Stimulated activated CD4-positive, alpha-beta T cell treated with anti-CD3 and anti-CD28 coated beads, Interleukin-4, amount 100 ng/mL, for 24 hours (primary cell): ENCODE measurements at places on chromosomes 2 and 18.

DNA sequence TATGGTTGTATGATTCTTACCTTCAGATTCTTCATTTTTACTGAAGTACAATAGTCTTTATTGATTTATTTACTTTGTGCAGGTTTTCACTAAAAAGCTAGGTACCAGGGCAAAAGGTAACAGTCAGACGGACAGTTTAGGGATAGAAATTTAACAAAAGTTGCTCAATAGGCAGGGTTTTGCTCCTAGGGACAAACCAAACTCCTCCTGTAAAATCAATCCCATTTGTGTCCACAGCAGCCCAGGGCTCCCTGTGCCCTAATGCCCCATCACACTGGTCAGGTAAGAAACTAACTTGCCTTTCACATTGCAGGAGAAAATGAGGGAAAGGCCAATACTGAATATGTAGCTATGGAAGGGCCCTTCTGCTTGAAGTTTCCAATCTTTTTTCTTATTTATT lies 410.9 kb downstream of the EPHA4 start:
- DNase-seq, result no peak

GRCh38 chr2:158893026-158893425 lies 75.4 kb upstream of the TANC1 start:
- no peak for DNase-seq

- DNase-seq, result no peak
Observed at GRCh38 chr18:35618696-35619095, 37.2 kb downstream of the GALNT1 start.

- DNase-seq, result peak; percentile 58
Observed at GRCh38 chr2:20350041-20350712, 467 bp downstream of the PUM2 start.

- DNase-seq, result no peak
Observed at GRCh38 chr2:26477126-26477910, 606 bp downstream of the OTOF start.

DNA sequence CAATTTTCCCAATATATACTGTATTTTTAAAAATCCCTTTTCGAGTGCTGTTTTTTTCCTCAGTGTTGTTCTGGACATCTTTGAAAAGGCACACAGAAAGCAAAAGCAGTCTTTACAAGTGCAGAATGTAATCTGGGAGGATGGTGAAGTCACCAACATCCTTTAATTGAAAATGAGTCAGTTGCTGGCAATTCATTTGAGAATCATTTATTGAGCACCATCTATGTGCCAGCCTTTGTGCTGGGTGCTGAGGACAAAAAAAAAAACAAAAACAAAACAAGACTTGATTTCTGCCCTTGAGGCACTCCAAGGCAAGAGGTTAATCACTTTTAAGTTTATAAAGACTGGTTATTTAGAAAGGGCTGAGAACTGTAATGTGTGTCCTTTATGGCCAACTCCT lies 46.7 kb upstream of the ACVR1 start:
- no peak for DNase-seq

DNA sequence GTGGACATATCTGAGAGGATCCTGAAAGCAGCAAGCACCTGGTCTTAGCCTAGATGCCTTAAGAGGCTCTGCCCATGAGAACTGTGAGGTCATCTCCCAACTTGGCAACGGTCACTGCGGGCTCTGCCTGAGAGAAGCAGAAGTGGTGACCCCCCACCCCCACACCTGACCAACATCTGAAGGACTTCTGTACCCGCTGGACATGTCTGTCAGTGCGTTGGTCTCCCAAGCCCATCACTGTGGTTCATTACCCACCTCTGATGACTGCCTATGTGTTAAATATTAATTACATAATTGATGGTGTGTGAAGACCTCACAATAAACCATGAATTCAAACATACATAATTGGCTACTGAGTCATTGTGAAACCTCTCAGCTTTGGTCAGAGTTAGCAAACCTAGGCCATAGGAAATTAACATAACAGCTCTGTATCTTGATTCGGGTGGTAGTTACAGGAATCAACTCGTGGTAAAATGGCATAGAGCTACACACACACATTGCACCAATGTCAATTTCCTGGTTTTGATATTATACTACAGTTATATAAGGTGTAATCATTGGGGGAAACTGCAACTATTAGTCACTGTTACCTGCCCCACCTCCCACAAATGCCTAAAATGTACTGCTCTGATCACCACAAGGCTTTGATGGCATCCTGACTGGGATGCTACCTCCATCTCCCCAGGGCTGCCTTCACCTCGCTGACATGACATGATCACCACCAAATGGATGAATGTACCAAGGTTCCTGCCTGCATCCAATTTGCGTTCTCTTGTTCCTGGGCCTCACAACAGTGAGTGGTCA lies 4.3 kb upstream of the GALNT1 start:
- DNase-seq, result peak; percentile 42

DNA sequence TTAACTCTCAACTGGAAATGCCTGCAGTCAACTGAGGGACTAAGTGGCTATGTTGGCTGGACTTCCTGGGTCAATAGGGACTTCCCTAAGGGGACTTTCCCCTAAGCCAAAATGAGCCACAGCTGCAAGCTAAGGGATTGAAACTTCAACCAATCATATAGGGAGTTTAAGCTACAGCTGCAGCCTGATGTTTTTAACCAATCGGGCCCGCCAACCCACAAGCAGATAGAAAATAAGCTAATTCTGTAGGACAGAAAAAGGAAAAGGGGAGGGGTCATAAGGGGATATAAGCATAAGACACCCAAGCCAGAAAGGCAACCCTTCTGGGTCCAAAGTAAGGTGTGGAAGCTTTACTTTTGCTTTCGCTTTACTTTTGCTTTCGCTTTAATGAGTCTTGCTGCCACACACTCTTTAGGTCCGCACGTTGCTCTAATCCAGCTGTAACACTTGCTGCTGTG lies 927.5 kb downstream of the ERBB4 start:
- peak; percentile 6 for DNase-seq

GRCh38 chr18:4385876-4386275 lies 69.2 kb downstream of the DLGAP1 start:
- no peak for DNase-seq

GRCh38 chr2:112866128-112866835 lies 29.7 kb upstream of the IL1B start:
- no peak for DNase-seq

DNA sequence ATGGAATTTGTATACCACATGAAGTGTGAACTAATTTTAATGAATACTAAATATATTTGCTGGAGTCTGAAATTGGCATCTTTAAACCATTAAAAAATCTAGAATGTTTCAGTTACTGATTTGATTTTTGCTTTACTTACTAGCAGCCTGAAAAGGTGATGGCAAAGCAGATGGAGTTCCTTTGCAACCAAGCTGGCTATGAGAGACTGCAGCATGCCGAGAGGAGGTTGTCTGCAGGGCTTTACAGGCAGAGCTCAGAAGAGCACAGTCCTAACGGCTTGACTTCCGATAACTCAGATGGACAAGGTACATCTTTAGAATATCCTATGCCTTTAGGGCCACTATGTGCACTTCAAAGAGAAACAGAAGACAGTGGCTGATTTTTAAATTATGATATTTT lies 36.5 kb downstream of the NAB1 start:
- no peak for DNase-seq

DNA sequence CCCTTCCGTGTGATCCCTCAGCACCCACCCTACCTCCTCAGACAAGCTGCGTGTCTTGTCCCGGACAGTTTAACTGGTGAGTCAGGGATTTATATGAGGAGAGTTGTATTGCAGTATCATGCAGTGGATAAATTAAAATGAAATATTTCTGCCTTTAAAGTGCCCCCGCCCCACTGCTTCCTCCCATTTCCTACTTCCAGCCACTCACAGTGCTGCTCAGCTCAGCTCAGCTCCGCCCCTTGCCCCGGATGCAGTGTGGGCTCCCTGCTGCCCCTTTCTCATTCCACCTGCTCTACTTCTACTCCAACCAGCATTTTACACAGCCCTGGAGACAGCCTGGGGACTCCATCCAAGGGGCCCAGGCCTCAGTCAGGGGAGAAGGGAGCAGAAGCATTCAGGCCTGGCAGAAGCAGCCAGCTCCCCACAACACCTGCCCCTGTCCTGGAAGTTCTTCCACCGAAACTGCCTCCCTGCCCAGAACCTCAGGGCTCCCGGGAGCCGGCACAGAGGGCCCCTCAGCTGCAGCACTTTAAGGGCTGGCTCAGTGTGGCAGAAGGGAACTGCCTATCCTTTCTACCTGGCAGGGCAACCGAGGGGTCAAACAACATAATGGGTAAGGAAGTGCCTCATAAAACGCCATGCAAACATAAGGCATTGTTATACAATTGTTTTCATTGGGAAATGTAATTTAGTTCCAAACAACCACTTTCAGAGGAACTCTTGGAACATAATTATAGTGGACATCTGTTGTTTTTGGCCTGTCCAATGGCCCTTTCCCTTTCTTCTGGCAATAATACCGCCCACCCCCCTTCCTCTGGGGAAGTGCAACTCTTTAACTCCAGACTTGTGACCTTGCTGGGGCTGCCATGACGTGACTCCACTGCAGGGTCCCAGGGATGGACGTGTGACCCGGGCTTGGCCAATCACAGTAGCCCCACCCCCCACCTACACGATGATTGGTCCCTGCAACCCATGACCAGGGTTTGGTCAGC lies 102.3 kb downstream of the LIPG start:
- no peak for DNase-seq

GRCh38 chr18:78240101-78240500 lies 739.5 kb upstream of the SALL3 start:
- no peak for DNase-seq

GRCh38 chr2:16485251-16485650 lies 180.4 kb downstream of the CYRIA start:
- no peak for DNase-seq

DNA sequence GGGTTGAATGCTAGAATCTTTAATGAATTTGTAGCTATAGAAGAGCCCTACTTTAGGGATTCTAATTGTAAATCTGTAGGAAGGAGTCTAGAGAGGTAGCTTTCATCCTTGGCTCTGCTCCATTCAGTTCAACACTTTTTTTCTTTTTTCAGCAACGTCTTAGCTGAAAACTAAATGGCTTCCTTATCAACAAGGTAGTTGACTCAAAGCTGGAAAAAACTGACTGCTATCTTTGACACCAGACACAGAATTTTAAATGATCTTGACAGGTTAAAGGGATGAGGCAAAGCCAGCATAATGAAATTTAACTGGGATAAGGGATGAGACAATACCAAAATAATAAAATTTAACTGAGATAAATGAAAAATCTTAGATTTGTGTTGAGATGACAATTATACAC lies 54.9 kb downstream of the TMEFF2 start:
- DNase-seq, result no peak

GRCh38 chr2:127401757-127402695 lies 14.3 kb upstream of the MAP3K2 start:
- DNase-seq, result no peak

DNA sequence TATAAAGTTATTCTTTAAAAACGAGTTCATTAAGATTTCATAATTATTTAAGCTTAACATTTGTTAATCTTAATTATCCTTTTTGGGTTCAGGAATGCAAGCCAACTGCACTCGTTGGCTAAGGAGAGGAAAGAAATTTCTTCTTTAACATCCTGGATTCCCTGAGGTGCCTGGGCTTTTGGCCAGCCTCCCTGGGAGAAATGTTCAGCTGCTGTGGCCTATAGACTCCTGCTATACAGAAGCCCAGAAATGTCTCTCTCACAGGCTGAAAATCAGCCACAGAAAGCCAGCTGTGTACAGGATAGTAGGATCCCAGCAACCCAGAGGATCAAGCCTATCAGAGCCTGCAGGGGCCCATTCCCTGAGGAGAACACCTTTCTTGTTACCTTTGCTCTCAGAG lies 430.3 kb downstream of the XIRP2 start:
- no peak for DNase-seq

DNA sequence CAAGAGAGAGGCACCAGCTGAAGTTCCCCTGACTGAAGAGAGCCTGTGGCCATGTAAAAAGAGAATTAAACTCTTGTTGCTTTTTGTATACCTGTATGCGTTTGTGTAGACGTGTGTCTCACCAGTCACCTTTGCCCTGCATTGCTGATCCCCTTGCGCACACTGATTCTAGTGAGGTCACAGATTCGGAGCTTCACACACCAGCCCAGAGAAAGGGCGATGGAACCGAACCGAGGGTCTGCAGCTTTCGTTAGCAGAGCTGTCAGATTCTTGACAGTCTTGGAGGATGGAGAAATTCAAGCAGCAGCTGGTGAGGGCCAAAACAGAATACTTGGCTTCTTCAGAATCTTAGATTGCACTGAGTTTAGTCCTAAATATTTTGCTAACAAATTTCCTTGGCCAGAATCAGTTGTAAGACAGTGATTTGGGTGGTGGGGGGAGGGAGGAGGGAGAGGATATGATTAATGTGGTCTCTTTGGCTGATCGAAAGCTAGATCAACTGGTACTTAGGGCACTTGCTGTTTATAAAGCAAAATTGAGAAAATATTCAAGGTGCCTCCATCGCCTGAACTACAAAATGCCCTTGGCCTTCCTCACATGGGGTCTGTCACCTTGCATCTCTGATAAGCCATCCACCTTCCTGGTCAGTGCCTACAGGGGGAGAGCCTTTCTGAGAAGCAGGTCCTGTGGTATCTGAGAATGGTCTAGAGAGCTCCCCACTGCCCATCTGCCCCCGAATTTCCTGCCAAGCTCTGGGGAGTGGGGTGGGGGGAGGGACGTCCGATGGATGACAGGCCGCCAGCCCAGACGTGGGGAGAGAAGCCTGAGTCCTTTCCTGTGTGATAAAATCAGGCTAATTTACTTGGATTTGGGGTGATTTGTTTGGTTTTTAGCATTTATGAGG lies 123.5 kb downstream of the CABLES1 start:
- no peak for DNase-seq

- DNase-seq, result no peak
Observed at GRCh38 chr2:157058161-157058560, 199.3 kb upstream of the GALNT5 start.

DNA sequence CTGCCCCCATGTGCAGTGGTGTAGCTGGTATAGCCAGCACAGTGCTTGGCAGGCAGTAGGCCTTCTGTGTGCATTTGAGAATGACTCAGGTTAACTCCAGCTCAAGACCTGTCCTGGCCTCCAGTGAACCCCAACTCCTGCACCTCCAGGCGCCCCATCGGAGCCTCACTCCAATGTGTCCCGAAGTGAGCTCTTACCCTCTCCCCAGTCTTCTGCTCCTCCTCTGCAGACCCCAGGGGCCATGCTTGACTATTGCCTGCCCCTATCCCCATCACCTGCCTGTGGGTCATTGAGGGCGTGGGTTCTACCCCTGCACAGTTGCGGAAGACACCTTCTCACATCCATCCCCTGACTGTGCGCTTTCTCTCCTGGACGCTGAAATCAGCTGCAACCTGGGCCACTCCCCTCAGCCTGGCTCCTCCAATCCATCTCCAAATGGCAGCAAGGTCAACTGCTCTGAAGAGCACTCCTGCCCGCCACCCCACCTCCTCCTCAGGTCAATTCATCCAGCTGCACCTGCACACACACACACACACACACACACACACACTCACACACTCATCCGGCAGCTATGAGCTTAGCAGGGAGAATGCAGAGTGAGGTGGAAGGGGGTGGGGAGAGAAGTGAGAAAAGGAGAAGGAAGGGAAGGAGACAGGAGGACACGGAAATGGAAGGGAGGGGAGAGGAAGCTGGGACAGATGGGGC lies 130.3 kb upstream of the GLI2 start:
- DNase-seq, result no peak

DNA sequence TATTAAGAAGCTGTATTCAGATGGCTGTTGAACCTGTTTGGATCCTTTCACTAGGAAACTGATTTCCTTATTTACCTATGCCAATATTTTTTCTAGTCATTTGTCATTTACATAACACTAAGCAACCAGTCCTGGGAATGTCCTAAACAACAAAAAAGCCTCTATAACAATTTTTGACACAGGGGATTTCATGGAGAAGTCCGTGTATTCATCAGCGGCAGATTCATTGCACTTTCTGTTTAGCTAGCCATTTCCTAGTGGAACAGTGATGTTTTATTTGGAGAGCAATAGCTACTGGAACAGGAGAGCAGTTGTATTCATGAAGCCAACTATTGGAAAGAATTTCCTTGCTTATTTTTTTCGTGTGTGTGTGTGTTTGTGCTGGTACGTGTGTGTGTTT lies 604.3 kb upstream of the POU3F3 start:
- no peak for DNase-seq
